ENCODE measurements at places on chromosomes 4 and X.

- DNase-seq: no peak
Observed at GRCh38 chr4:159117968-159118367, 15.1 kb downstream of the RAPGEF2 start.

DNA sequence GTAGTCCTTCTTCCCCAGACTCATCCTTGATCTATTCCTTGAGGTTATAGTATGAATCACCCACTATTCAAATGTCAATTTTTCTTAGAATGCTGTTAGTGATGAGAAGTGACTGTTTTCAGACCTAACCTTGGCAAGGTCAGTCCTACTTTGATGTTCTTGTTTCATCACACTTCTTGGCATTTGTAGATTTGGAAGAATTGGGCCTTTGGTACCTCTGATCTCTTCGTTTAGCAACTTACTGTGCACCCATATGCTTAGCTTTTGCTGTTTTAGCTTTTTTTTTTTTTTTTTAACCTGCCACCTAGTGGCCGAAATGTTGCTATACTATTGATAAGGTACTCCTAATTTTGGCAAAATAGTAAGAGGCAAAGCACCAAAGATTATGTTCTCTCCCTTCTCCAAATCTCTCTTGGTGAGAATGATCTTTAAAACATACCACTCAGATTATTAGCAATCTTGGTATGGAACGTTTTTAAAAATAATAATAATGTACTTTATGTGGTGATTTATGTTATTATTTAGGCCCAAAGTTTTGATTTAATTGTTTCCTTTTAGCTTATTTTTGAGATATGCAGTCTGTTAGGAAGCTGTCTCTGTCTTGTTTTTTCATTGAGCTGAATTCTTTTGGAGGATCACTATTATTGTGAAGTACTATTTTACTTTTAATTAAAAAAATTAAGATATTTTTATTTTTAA, 16.6 kb downstream of the DCK start:
- DNase-seq: peak; percentile 55

DNA sequence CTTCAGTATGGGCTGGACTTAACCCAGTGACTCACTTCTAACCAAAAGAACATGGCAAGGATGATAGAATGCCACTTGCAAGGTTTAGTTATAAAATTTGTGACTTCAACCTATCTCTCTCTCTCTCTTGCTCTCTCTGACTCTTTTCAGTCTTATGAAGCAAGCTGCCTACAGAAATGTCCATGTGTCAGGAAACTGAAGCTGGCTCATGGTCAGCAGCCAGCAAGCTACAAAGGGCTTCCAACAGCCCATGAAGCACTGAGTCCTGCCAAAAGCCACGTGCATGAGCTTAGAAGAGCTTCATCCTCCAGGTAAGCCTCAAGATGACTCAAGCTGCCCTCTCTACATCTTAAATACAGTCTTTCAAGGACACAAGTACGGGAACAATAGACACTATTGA, 100.3 kb downstream of the HS3ST1 start:
- no peak for DNase-seq

- DNase-seq: no peak
Observed at GRCh38 chr4:3293401-3294391, 875 bp downstream of the RGS12 start.

DNA sequence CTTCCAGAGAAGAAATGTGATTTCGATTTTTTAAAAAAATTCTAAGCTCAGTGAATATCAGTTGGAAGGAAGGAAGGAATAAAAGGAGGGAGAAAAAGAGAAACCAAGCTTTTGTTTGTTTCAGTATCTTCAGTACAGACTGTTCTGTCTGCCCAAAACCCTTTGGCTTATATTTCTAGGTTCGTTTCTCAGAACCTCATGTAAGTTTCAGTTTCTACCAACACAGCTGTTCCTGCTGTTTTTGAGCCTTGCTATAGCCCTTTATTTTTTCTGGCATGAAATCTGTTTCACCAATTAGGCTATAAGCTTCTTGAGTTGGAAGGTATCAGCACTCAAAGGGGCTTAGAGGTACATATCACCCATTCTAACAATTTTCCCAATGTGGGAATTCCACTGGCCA, 157.9 kb downstream of the GBA3 start:
- DNase-seq: no peak

GRCh38 chr4:113449410-113449974, 312.0 kb downstream of the CAMK2D start:
- no peak for DNase-seq

- DNase-seq: no peak
Observed at GRCh38 chr4:67522230-67522629, 23.1 kb downstream of the CENPC start.

DNA sequence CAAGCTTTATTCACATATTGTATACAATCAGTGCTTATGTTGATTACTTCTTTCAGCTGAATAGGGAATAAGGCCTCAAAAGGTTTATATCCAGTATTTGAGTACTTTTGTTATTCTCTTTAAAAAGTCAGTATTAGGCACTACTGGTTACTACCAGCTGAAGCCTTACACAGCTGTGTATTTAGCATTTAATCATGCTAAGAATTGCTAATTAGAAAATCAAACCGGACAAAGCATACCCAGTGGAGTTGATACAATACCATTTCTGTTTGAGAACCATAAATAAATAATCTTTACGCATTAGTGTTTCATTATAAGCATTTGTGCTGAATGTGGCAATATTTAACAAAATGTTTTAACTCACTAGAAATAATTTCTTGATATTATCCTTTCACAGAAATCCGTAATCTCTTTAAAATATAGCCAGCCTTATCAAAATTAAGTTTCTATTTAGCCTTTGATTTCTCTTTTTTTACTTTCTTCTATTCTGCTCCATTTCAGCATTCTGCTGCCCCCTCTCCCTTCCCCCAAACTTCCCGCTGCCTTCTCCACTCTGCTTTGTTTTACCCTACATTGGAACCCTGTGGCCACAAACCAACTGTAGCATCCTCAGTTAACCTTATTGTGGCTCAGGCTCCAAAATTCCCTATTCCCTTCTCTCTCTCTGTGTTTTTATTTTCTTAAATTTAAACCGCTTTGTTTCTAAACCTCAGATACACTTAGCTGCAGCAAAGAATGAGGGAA, 37.8 kb downstream of the UGT8 start:
- no peak for DNase-seq

DNA sequence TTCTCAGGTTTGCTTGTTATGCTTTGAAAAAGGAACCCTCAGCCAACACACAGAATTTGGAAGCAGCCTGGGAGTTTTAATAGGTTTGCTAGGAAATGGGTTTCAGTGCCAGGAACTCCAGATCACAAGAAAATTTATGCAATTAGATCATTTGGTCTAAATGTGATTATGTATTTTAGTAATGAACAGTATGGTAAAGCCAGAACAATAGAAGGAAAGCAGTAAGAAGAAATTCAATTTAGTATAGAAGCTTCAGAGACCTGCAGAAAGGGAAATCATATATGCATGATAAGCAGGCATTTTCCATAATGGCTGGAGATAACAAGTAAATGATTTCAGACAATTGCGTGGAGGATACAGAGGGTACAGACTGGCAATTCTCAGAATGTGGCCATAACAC, 184.7 kb downstream of the KCNIP4 start:
- no peak for DNase-seq

DNA sequence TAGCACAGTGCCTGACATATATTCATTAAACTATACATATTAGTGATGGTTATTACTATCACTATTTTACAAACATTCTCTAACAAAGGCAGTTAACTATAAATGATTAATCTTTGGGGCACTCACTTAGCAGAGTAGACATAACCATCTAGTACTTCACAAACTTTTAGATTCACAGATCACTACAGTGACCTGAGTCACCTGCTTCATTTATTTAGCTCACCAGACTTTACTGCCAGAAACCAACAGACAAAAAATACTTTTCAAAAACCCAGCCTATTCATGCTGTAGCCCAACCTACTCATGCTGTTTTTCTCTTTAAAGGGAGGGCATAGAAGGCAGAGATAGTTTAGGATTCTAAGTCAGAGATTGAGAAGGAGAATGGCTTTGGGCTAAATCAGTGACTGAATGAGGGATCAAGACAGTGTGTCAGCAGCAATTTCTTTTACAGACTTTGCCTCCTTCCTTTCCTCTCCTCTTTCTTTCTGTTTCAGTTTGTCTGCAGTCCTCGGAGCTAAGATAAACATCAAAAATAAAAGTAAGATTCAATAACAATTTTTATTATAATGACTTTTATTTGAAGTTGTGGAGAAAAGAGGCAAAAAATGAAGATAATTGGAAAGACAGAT, 34.7 kb upstream of the PDE5A start:
- no peak for DNase-seq

- DNase-seq: no peak
Observed at GRCh38 chr4:113826421-113826820, 64.9 kb upstream of the CAMK2D start.

- peak; percentile 13 for DNase-seq
Observed at GRCh38 chrX:121832446-121832845, 785.0 kb downstream of the GLUD2 start.

DNA sequence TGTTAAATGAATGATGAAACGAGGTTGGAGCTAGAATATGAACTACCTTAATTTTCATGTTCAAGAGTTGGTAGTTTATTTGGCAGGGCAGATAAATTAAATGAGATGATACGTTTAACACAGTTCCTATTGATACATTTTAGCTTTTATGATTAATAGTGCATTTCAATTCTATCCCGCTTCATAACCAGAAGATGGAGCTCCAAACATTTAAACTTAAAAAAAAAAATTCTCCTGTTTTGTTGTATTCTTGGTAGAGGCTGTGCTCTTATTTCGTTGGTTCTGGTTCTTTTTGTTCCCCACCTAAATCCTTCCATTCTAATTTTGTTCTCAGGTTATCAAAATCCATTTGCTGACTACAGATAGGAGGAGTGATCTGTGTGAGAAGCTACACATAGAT, 71.8 kb upstream of the PTPN13 start:
- DNase-seq: peak; percentile 16

- DNase-seq: no peak
Observed at GRCh38 chr4:119980456-119980855, 86.2 kb downstream of the MAD2L1 start.

DNA sequence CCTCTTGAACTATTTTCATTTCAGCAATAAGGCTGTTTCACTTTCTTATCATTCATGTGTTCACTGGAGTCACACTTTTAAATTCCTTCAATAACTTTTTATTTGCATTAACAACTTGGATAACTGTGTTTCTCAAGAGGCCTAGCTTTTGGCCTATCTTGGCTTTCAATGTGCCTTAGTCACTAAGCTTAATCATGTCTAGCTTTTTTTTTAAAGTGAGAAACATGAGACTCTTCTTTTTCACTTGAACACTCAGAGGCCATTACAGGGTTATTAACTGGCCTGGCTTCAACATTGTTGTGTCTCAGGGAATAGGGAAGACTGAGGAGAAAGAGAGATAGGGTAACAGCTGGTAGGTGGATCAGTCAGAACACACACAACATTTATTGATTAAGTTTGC, 64.0 kb upstream of the VCX2 start:
- DNase-seq: peak; percentile 5

DNA sequence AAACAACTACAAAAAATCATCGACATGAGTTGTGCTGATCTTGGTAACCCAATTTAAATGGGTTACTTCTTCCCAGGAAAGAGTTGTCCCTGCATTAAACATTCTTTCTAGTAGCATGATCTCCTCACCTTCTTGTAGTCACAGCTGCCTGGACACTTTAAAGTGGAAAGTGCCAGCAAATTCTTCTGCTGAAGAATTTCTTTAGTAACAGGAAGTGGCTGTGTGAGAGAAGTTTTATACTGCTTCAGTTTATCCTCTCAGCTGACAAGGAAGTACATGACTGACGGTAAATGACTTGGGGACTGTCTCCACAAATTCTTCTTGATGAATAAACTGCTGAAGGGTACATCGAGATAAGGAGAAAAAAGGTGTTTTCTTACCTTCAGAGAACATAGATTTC, 18.2 kb upstream of the TNIP3 start:
- DNase-seq: peak; percentile 33

GRCh38 chr4:168560184-168561180, 63.6 kb downstream of the PALLD start:
- DNase-seq: peak; percentile 54

DNA sequence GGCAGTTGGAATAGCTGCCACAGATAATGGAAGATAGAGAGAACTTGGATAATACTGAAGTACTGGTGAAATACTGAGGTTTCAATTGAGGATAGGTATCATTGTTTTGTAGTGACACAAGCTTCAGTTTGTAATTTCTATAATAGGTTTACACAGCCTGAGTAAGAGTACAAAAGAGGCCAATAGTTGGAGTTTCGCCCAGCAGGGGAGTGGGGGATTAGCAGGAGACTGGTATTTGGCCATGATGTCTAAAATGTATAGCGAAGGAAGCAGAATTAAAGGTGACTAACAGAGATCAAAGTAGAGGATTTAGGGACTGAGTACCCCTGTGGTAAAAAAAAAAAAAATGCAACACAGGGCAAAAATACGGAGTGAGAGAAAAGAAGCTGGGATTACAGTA, 129.5 kb downstream of the KCTD8 start:
- DNase-seq: no peak

DNA sequence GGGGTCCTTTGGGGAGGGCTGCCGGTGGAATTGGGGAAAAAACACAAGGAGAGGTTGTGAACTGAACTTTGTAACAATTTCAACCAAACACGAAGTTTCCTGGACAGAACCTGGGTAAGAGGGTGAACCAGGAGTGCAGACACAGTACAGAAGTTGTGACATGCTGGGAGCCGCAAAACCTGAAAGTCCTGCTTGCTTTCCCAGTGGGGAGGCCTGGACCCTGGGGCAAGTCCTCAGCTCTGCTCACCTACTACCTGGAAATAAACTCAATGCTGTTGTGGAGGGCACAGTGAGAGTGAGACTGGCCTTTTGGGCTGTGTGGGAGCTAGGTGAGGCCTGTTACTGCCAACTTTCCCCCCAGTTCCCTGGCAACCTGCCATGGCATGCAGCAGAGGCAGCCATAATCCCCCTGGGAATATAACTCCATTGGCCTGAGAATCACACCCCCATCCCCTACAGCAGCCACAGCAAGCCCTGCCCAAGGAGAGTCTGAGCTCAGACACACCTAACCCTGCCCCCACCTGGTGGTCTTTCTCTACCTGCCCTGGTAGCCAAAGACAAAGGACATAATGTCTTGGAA, 162.8 kb downstream of the THOC2 start:
- DNase-seq: no peak

DNA sequence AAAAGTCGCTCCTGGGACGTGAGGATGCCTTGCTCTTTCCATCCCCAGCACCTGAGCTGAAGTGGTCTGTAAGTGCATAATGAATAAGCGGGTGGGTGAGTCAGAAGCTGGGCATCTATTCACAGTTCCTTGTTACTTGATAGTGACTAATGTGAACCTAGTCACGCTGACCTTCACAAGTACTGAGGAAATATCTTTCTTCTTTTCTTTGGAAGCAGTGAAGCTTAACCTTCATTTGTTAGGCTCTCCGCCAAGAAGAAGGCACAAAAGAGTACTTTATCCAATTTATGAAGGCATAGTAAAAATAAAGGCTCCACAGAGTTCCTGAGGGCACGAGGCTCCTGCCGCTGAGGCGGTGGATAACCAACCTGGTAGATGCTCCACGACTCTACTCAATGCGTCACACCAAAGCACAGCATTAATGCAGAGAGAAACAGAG, 475.7 kb upstream of the SLIT2 start:
- DNase-seq: peak; percentile 69

DNA sequence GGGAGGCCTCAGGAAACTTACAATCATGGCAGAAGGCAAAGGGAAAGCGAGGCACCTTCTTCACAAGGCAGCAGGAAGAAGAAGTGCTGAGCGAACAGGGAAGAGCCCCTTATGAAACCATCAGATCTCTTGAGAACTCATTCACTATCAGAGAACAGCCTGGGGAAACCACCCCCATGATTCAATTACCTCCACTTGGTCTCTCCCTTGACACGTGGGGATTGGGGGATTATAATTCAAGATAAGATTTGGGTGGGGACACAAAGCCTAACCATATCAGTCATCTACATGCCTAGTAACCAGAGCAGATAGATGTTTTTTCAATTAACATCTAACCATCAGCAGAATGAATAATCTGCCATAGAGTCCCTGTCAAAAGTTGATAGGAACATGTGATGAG, 30.4 kb downstream of the FAM13A start:
- no peak for DNase-seq
